ENCODE measurements at places on chromosomes 13 and 19.

DNA sequence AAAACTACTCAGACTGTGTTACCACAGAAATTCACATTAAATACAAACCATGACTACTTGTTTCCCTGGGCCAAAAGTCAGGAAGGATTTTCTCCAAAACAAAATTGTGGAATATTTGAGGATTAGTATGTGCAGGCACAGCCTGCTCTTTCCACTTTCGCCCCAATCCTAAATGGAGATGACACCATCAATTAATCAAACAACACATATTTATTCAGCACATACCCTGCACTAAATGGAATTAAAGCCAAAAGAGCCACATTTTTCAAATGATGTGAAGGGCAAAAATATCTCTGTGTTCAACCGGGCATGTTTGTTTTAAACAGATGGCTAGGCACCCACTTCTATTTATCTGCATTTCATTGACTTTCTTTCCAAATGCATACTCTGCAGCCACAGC, 523.1 kb downstream of the DCT start:
- no peak for DNase-seq

DNA sequence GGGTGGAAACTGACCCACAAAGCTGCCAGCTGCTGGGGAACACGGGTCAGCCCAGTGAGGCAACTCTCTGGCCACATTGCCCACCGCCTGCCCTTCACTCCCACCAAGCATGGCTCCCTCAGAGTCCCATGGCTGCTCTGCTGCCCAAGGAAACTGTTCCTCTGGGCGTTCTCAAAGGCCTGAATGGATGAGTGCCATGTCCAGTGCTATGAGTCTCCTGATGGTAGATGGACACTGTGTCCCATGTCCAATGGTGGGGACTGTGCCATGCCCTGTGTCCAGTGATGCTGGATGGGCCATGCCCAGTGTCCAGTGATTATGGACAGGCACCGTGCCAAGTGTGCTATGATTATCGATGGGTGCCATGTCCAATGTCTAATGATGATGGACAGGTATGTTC, 88.8 kb downstream of the ANKRD10 start:
- no peak for DNase-seq

DNA sequence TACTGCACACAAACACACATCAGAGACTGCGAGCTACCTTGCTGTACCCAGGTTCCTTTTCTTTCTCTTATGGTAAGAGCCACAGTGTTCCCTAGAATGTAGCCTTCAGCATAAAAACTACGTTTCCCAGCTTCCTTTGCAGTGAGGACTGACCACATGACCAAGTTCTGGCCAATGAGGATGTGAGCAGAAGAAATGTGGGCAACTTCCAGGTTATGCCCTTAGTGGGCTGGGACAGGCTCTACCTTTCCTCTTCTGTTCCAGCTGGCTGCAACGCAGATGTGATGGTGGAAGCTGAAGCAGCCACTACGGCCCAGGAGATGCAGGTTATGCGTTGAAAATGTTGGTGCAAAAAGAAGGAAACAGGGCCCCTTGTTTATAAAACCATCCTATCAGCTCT, 27.5 kb downstream of the VRK3 start:
- DNase-seq: no peak

DNA sequence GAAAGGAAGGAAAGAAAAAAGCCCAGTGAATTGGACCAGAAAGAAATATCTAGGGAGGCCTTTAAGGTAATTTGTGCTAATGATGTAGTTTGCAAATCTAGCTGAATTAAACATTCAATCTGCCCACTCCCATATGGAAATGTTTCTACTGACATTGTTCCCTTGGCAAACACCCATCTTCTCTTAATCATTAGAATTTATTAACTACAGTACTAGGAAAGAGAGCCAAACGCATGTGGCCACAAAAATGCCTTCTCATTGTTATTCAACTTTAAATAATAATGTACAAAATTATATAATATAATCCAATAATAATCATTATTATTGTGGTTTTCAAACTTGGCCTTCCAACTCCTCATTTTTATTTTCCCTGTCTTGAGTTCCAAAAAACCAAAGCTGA, 234.7 kb downstream of the NHLRC3 start:
- DNase-seq: no peak

- DNase-seq: peak; percentile 18
Measured at GRCh38 chr13:20360041-20360491, 127.9 kb upstream of the GJB6 start.

GRCh38 chr19:38734426-38735256, 9.6 kb downstream of the CAPN12 start:
- DNase-seq: no peak

DNA sequence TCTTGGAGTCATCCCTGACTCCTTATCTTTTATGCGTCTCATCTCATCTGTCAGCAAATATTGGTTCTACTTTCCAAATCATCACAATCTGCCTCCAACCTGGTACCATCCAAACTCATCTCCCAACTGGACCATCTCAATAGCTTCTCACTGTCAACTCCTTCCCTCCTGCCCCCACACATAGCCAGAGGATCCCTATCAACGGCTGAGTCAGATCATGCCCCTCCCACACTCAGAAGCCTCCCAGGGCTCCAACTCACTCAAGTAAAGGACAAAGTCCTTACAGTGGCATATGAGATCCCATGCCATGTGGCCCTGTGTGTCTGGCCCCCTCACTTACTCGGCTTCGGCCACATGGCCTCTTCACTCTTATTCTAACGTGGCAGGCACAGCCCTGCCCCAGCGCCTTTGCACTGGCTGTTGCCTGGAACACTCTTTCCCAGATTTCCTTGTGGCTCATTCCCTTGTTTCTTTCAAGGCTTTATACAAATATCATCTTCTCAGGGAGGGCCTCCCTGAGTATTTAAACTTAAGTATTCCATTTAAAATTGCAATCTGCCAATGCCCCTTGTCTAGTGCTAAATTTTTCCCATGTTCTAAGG, 4.3 kb downstream of the SPRED3 start:
- DNase-seq: no peak

DNA sequence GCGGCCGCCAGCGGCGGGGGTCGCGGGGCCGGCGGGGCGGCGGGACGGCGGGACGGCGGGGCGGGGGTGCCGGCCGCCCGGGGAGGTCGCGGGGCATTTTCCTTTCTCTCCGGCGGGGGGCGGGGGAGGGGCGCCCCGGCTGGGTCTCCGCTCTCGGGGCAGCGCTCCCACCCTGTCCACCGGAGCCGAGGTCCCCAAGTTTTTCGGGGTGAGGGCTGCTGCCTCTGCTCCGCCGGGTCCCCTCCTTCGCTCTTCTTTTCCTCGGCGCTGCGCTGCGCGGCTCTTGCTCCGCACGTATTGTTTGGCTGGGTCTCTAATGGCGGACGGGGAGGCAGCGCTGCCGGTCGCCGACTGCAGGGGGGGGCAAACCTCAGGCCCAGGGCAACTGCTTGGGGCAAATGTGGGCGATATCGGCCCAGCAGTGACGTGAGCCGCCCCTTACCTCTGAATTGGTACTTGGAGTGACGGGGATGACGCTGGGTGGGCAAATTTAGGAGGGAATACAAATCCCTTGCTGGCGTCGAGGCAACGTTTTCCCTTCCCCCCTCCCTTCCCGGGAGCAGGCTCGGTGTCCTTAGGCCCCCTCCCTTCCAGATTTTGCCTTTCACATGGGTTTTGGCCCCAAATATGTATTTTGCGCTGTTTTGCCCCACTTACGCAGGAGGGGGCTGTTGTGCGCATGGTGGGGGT, 759 bp downstream of the ZMYM2 start:
- DNase-seq: no peak

GRCh38 chr13:111644750-111645149, 324.3 kb downstream of the TEX29 start:
- no peak for DNase-seq

GRCh38 chr19:18605546-18606280, 886 bp downstream of the CRLF1 start:
- no peak for DNase-seq

GRCh38 chr13:33287142-33287882, 1.8 kb upstream of the STARD13 start:
- no peak for DNase-seq

GRCh38 chr19:1496714-1497577, 6.0 kb downstream of the REEP6 start:
- DNase-seq: no peak

DNA sequence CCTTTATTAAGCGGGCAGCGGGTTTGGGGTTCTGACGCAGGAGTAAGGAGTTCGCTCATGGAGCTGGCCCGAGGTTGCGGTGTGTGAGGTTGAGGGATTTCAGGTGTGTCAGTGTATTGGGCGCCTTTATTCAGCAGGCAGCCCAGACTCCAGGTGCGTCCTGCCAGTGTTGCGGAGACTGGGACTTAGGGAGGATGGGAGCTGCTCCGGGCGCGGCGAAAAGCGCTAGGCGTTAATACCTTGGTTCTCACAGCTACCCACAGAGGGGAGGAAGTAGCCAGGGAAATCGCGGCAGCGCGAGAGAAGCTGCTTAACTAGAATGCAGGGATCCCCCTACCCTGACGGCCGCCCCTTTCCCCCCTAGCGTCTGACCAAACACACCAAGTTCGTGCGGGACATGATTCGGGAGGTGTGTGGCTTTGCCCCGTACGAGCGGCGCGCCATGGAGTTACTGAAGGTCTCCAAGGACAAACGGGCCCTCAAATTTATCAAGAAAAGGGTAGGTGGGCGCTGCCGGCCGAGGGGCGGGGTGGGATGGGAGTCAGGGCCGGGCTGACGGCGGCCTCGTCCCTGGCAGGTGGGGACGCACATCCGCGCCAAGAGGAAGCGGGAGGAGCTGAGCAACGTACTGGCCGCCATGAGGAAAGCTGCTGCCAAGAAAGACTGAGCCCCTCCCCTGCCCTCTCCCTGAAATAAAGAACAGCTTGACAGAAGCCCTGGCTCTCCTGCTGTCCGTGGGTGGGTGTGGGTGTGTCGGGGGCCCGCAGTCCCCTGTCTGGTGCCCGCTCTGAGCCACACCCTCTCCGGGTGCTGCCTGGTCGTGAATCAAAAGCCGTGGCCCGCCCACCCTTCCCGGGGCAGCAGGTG, 1.1 kb downstream of the RPL36 start:
- DNase-seq: no peak

- DNase-seq: peak; percentile 99
Measured at GRCh38 chr13:48783181-48783630, 129.5 kb downstream of the CYSLTR2 start.

- no peak for DNase-seq
Measured at GRCh38 chr19:29129148-29129547, 83.8 kb downstream of the UQCRFS1 start.

GRCh38 chr19:41597600-41598041, 21.7 kb downstream of the CEACAM21 start:
- DNase-seq: peak; percentile 18

DNA sequence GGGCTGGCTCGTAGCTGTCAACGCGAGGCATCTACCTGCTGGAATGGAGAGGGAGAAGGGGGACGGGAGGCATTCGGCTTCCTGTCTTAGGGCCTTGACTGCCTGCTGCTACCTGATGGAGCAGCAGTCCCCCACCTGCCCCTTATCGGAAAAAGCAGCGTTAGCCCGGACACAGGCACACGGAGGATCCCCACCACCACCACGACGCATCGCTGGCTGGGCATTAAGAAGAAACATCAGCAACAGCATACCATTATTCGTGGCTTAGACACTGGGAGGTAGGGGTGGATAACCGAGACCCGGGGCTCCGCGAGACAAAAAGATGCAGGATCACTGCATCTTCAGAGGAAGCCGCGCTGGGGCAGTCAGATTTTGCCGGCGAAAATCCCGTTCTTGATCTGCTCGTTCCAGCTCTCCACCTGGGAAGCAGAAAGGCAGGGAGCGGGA, 1.1 kb downstream of the COX6B2 start:
- no peak for DNase-seq

DNA sequence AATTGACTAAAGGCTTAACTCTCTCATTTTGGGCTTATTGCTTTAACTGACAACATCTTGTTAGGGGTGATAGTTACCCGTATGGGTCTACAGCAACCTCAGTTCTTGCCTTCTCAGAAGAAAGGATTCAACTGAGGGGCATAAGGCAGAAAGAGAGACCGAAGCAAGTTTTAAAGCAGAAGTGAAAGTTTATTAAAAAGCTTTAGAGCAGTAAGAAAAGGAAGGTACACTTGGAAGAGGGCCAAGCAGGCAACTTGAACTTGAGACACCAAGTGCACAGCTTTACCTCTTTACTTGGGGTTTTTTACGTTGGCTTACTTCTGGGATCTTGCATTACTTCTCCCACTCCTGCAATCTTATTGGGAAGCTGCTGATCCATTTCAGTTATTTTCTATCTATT, 246.9 kb upstream of the PRR20A start:
- no peak for DNase-seq

GRCh38 chr13:30038884-30039283, 188.5 kb upstream of the UBL3 start:
- no peak for DNase-seq

DNA sequence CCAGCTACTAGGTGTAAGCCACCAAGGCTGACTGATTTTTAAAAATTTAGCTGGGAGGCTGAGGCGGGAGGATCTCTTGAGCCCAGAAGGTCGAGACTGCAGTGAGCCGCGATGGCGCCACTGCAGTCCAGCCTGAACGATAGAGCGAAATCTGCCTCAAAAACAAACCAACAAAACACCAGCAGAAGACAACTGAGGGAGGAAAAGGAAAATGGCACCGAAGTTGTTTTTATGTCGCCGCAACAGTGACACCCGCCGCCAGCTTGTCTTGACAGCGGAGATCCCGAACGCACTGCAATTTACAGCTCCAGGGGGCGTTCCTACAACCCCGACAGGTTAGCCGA, 298 bp upstream of the FAM98C start:
- no peak for DNase-seq

- DNase-seq: no peak
Measured at GRCh38 chr19:42573642-42574041, 21.1 kb downstream of the CEACAM8 start.

DNA sequence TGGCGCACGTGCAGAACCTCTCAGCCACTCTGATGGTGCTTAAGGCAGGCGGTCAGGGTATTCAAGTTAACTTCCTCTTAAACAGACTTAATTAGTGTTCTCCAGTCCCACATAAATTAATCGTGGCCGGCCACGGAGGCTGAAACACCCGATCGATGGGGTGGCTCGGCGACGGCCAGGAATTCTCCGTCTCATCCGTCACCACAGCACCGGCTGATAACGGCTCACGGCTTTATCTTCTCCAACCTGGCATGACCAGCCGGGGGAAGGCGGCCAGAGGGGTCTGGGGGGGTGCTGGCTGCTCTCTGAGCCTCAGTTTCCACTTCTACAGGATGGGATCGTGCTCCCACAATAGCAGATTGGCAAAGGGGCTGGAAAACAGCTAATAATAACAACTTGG, 32.6 kb upstream of the TCF3 start:
- no peak for DNase-seq

- DNase-seq: no peak
Measured at GRCh38 chr13:24650161-24650560, 30.0 kb upstream of the ATP12A start.

- no peak for DNase-seq
Measured at GRCh38 chr13:80817979-80818378, 477.1 kb upstream of the SPRY2 start.

- DNase-seq: no peak
Measured at GRCh38 chr13:21885714-21886224, 214.9 kb downstream of the FGF9 start.

- DNase-seq: peak; percentile 3
Measured at GRCh38 chr19:56350416-56351045, 35.9 kb upstream of the ZSCAN5A start.

Measured in AG04450 (cell line).